Pancreas (tissue), 10 donors: ENCODE measurements at places on chromosomes 5 and 9. TPM values are rescaled to one million over a fixed set of nuclear protein-coding genes. Genes with fewer than 3 reads are reported as not detected.
A peak's percentile ranks its signal among the peaks of the same experiment; 100 is the strongest.

DNA sequence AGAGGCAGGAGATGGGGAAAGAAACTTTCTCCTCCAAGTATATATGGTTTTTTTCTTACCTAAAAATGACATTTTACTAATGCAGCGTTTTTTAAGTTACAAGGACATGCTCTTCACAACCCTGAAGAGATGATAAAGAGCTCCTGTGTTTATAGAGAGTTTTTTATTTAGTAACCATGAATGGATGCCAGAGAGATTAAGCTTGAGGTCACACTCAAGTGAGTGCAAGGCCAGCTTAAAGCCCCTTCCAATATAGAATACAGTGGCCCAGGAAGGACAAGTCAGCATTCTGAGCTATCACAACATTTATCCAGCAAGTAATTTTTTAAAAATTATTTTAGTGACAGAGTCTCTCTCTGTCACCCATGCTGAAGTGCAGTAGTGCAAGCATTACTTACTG lies 6.7 kb upstream of the HAVCR2 start:
- no peak overlapping the region for H3K27ac ChIP-seq
- H3K4me3 ChIP-seq, result no peak overlapping the region
- no peak for DNase-seq
- no peaks in the 10 kb centered on the region for H3K4me1 ChIP-seq
- no peaks in the 10 kb centered on the region for H3K36me3 ChIP-seq

DNA sequence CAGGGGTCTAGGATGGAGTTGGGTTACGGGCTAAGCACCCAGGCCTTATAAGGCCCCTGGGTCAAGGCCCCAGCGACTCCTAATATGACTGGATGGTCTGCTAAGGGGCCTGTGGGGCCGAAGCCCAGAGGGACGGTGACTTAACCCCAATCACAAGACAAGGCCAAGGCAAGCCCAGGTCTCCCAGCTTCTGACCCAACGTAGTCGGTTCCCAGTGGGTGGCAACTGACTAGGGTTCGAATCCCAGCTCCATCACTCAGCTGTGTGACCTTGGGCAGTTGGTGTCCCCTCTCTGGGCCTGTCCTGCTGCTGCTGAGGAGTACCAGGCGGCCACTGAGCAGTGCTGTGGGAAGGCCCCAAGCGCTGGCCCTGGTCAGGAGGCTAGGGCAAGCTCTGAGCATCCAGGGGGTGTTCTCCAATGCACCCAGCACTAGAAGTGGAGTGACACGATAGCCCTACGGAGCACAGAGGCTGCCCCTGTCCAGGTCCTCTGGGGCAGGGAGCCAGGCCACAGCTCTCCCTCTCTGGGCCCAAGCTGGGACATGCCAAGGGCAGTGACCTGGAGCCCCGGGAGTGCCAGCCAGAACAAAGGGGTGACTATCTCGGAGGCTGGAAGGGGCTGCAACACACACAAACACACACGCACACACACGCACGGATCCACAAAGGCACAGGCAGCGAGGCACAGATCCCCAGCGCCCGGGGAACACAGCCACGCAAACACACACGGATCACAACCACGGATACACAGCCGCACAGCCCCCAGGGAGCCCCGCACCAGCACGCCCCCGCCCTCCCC lies 512 bp downstream of the AK1 start:
- H3K36me3 ChIP-seq, result no peaks in the 10 kb centered on the region
- H3K27me3 ChIP-seq, result no peaks in the 10 kb centered on the region
- peaks cover 8% of the 10 kb centered on the region for H3K4me1 ChIP-seq
- DNase-seq, result no peak

GRCh38 chr5:18687429-18687828 lies 1053.2 kb downstream of the TAF11L14 start:
- no peak overlapping the region for H3K4me3 ChIP-seq
- H3K36me3 ChIP-seq, result no peaks in the 10 kb centered on the region
- no peak overlapping the region for H3K27ac ChIP-seq
- H3K27me3 ChIP-seq, result peaks cover 3% of the 10 kb centered on the region
- H3K4me1 ChIP-seq, result no peaks in the 10 kb centered on the region

DNA sequence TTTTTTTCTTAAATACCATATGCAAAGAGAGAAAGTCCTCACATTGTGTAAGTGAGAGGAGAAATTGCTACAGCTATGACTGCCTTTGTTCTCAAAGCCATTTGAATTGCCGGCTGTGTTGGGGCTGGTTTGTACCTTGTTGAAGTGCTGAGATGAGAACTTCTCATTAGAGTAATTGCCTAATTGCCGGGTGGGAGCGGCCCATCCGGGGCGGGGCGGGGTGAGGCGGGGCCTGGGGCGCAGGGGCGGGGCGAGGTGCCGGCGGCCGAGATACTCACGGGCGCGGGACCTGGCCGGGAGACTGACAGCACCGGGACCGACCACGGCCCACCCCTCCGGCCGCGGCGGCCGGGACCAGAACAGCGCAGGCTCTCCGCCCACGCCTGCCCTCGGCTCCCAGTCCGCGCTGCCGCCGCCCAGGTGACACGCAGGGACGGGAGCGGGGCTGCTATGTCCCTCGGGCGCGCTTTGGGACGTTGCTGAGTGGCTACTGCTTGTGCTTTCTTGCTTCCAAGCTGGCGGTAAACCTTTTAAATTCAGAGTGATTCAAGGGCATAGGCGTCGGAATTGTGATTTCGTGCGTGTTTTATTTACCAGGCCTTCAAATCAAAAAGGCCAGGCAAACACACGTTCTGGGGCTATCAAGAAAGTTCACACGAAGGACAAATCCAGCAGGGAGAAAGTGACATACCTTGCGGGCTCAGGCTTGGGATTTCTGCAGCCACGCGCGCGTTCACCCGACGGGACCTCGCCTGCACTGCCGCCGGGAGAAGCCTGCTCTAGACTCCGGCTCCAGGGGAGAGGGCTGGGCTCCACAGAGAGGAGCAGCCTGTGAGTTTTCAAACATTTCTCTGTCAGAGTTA lies 269.1 kb downstream of the FANCC start:
- H3K27ac ChIP-seq, result peak overlapping the region; percentile 89
- no peaks in the 10 kb centered on the region for H3K27me3 ChIP-seq
- DNase-seq, result peak; percentile 86
- H3K4me3 ChIP-seq, result peak overlapping the region; percentile 39
- no peaks in the 10 kb centered on the region for H3K36me3 ChIP-seq

Gene DCANP1
- total RNA-seq, result not detected
